ENCODE measurements at places on chromosomes 5 and 9. TPM values are rescaled to one million over a fixed set of nuclear protein-coding genes. Genes with fewer than 3 reads are reported as not detected.

Gene ANKRD31
- polyA plus RNA-seq, result 0.09 TPM

Gene ATP10B
- polyA plus RNA-seq, result not detected

Gene NR4A3
- 15.7 TPM for polyA plus RNA-seq

DNA sequence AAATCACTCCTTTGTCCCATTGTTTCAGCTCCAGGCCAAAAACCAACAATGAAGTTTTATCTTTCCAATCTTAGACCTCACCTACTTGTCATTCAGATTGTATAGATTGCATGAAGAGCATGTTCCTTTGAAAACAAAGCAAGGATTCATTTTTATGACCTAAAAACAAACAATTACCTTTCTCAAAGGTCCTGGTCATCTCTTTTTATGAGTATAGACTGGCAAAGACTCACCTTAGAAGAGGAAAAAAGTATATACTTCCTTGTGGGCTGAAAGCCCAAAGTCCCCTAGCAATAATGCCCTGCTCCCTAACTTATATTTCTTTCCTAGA, 28.4 kb upstream of the TLE1 start:
- no peak for DNase-seq
- H3K4me1 ChIP-seq, result no peaks in the 10 kb centered on the region
- H3K36me3 ChIP-seq, result no peaks in the 10 kb centered on the region
- no peak overlapping the region for H3K4me3 ChIP-seq
- no peak overlapping the region for H3K27ac ChIP-seq
- no peaks in the 10 kb centered on the region for H3K27me3 ChIP-seq

DNA sequence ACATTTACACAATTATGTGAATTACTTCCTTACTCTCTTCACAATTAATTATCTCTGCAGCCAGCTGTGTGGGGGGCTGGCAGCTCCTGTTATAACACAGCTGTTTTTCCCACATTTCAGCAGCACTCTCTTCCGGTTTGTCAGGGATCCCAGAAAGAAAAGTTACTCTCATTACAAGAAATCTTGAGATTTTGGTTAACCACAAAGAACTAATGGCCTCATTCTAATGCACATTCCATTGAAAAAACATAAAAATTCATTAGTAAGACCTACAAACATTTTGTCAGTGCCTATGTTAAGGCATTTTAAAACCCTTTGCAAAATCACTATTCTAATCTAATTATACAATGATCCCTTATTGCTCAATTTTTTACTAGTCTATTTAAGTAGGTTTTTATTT, 64.1 kb downstream of the PDE4D start:
- no peak overlapping the region for H3K4me3 ChIP-seq
- no peak for DNase-seq
- no peaks in the 10 kb centered on the region for H3K36me3 ChIP-seq
- H3K4me1 ChIP-seq, result no peaks in the 10 kb centered on the region
- no peak overlapping the region for H3K27ac ChIP-seq

- H3K27me3 ChIP-seq, result no peaks in the 10 kb centered on the region
- no peak for DNase-seq
- H3K36me3 ChIP-seq, result no peaks in the 10 kb centered on the region
Observed at GRCh38 chr5:64015824-64016223, 53.6 kb upstream of the HTR1A start.

DNA sequence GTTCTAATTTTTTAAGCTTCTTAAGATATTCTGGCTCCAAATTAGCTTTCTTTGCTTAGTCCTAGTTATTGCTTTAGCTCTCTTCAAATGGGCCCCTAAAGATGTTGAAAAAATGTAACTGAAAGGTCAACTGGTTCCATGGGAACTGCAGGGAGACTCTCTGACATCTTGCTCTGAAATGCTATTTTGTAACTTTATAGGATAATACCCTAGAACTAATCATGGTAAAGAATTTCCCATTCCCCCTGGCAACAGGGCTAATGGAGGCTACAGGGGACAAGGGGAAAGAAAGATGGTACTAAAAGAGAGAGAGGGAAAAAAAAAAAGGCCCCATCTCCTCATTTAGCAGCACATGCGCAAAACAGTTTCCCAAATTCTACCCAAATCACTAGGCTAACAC, 39.4 kb downstream of the SIL1 start:
- H3K36me3 ChIP-seq, result no peaks in the 10 kb centered on the region
- no peak for DNase-seq
- no peak overlapping the region for H3K4me3 ChIP-seq
- H3K4me1 ChIP-seq, result no peaks in the 10 kb centered on the region
- H3K27ac ChIP-seq, result no peak overlapping the region

DNA sequence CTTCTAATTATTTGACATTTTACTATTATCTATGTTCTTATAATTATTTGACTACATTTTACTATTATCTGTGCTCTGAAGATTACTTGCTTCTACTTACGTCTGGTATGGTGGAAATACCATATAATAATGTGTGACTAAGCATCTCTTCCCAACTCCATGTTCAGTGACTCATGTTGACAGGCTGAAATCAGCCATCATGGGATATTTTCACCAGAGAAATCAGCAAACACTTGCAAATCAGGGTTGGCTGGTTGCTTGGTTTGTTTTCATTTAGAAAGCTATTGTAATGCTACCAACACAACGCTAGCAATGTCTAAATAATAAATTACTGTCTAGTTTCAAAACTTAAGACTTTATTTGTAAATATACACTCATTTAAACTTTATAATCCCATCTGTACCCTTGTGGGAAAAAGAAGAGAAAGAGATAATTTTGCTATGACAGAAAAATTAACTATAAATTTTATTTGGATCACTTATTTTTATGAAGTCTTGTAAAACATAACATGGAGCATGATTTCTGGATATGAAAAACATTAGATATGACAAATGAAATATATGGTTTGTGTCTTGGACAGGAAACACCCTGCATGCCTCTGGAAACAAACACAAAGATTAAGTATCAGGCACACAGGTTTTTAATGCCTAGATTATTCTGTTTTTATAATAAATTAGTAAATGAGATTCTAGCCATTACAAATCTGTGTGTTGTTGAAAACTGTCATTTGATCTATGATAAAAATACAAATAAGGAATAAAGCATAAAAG, 337.6 kb downstream of the BNC2 start:
- no peaks in the 10 kb centered on the region for H3K36me3 ChIP-seq
- no peak overlapping the region for H3K27ac ChIP-seq
- no peaks in the 10 kb centered on the region for H3K27me3 ChIP-seq
- no peak overlapping the region for H3K4me3 ChIP-seq
- H3K4me1 ChIP-seq, result no peaks in the 10 kb centered on the region

DNA sequence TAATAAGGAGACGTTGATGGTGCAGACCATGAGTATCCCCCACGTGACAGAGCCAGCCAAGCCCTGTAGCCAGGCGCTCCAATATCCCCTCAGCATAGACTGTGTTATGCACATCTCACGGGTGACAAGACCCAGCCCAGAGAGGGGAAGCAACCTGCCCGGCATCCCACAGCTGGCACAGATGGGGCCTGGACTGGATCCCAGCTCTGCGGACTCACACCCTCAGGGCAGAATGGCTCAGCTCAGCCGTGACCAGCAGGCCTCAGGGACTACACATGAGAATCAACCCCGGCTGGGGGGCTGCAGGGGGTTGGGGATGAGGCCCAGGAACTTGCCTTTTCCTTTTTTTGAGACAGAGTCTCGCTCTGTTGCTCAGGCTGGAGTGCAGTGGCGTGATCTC, 11.7 kb downstream of the FIBCD1 start:
- H3K4me1 ChIP-seq, result peaks cover 7% of the 10 kb centered on the region
- H3K36me3 ChIP-seq, result no peaks in the 10 kb centered on the region
- H3K27me3 ChIP-seq, result peaks cover 2% of the 10 kb centered on the region
- no peak for DNase-seq
- H3K27ac ChIP-seq, result no peak overlapping the region
- H3K4me3 ChIP-seq, result no peak overlapping the region

DNA sequence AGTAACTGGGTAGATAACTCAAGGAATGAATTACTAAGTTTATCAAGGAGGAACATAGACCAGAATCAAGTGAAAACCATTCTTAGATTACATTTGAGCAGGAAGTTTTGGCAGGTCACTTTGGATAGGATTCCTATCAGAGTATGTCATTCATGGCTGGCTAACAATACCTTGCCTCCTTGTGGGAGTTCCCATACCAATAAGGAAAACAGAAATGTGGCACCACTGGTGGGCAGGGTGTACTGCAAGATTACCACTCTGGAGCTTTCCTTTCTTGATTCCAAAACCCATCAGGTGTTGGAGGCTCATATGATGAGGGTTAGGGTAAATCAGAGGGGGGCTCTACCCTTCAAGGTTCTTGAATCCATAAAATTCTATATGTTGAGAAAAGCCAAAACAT, 18.6 kb upstream of the SPATA31D1 start:
- H3K36me3 ChIP-seq, result no peaks in the 10 kb centered on the region
- H3K4me1 ChIP-seq, result no peaks in the 10 kb centered on the region
- H3K27me3 ChIP-seq, result no peaks in the 10 kb centered on the region

DNA sequence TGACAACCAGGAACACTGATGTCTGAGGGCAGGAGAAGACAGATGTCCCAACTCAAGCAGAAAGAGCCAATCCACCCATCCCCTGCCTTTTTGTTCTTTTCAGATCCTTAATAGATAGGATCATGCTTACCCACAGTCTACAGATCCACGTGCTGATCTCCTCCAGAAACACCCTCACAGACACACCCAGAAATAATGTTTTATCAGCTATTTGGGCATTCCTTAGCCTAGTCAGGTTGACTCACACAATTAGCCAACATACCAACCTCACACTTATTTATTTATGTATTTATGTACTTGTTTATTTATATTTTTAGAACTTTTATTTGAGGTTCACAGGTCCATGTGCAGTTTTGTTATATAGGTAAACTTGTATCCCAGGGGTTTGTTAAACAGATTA, 151.5 kb upstream of the IL12B start:
- H3K4me3 ChIP-seq, result no peak overlapping the region
- DNase-seq, result no peak
- H3K4me1 ChIP-seq, result peaks cover 6% of the 10 kb centered on the region
- H3K36me3 ChIP-seq, result no peaks in the 10 kb centered on the region
- no peak overlapping the region for H3K27ac ChIP-seq
